Mammary epithelial cell (primary cell): ENCODE measurements at places on chromosomes 3 and 15. TPM values are rescaled to one million over a fixed set of nuclear protein-coding genes. Genes with fewer than 3 reads are reported as not detected.

Gene CAND2
- total RNA-seq = 1.7 TPM

Gene SNX22
- 0.17 TPM for total RNA-seq

Gene PTX3
- 1.7 and 10.4 TPM in 2 replicates for total RNA-seq

Gene CPNE9
- total RNA-seq = not detected

Gene KNG1
- total RNA-seq = not detected in 2 replicates

Gene SERPINI1
- total RNA-seq = 1.4 and 2.0 TPM in 2 replicates
